ENCODE measurements at places on chromosomes 11 and 22.

DNA sequence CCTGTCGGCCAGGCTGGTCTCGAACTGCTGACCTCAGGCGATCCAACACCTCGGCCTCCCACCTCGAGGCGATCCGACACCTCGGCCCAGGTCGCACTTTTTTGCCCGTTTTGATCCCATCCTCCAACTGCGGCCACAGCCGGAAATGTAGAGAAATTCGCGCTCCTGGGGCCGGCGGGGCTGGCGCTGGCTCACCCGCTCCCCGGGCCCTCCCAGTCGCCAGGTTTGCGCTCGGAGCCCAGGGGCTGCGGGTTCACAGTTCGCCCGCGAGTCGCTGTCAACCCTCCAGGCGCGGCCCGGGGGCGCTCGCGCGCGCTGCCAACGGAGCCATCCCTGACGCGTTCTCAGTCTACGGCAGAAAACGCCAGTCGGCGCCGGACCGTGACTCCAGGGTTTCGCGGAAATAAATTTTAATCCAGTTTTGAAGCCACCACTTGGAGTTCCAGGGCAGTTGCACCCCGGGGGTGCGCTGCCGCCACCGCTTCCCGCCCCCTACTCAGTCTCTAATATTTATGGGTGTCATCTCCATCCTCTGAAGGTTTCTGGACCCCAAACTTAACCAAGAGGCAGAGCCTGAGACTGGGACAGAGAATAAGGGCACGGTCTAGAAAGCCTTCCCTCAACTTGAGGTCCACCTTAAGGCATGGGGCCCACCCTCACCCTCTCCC lies 1.5 kb upstream of the KLHDC7B start:
- no peak for DNase-seq

- no peak for DNase-seq
Measured at GRCh38 chr22:39433476-39434242, 23.2 kb upstream of the MGAT3 start.

DNA sequence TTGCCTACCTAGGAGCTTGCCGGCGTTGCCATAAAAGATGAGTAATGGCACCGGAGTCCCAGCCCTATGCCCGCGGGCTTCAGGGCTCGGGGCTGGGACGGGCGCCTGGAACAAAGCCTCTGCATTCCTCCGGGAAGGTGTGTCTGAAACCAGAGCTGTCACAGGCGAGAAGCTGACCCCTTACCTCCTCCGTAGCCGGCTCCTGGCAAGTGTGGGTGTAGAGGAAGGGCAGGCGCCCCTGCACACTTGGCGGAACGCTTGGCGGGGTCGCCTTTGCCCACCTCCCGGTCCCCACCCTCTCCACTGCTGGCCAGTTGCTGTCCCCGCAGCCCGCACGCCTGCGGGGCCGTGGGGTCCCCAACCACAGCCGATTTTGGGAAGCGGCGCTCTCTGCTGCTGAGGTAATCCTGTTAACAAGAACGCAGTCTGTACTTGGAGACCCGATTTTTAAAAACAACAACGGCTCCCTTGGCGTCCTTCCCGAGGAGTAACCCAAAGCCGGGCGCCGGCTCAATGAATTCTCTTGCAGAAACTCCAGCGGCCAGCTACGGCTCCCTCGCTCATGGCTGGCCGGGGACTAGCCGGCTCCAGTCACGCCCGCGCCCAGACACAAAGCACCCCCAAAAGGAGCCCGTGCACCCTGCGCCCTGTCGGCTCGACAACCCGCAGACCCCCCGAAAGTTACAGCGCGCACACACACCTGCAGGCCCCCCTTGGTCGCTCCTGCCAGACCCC lies 89.2 kb downstream of the PLEKHA7 start:
- peak; percentile 96 for DNase-seq

DNA sequence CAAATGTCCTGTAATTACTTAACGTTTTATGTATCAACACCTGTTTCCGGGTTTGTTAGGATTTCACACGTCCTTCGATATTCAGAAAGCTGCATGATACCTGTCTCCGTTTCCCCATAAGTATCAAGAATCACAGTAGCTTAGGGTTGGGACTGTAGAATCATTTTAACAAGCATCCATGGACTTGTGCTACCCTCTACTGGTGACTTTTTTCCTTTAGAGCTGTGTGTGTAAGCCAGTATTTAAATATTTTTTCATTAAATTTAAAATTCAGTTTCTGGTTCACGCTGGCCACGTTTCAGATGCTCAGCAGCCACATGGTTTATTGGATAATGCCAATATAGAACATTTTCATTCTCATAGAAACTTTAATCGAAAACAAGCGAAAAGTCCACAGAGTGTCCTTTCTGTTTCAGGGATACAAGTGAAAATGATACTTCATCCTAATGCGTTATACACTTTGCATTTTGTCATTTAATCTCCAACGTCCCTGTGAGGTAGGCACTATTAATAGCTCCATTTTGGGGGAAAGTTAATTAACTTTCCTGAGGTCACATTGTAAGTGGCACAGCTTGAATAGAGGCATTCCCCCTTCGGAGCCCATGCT lies 61.5 kb upstream of the SLC25A18 start:
- no peak for DNase-seq

DNA sequence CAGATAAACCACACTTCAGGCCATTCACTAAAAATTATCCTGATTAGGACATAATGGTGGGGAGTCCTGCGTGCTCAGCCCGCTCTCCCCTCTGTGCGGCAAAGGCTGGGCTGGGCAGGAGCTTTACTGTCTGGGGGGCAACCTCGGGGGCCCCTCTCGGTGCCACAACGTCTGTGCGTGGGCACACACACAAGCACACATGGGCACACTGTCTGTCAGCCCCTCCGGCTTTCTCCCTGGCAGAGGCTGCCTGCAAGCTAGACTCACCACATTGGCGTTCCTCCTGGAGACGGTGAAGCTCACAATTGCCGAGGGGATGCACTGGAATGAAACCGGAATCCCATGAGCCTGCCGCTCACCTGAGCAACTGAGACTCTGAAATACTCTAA lies 5.2 kb downstream of the MLC1 start:
- no peak for DNase-seq

- no peak for DNase-seq
Measured at GRCh38 chr11:82523141-82523540, 210.5 kb downstream of the FAM181B start.

DNA sequence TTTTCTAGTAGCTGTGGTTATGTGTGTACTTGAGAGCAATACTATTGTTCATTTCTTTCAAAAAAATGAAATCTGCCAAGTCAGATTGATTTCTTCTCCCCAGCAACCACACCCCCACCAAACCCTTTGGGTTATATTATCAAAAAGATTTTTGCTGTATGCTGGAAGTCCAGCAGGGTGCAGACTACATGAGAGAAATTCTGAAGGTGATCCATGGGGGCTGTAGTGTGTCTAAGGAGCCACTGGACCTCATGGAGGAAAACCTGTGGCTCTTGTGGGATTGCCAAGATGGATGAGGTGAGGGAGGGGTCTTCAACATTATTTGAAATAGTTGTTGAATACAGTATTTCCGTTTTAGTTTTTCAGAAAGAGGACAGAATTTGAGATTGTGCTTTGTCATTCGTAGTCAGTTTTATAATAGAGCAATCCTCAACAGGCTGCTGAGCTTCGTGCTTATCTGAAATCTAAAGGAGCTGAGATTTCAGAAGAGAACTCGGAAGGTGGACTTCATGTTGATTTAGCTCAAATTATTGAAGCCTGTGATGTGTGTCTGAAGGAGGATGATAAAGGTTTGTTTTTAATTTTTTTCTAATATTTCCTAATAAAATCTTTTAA lies 3.1 kb downstream of the EIF3M start:
- DNase-seq, result peak; percentile 39

- DNase-seq, result peak; percentile 63
Measured at GRCh38 chr22:19448076-19448607, 631 bp upstream of the C22orf39 start.

GRCh38 chr11:18010121-18010670 lies 2.7 kb downstream of the SERGEF start:
- DNase-seq, result no peak

GRCh38 chr11:117950993-117951961 lies 22.1 kb upstream of the TMPRSS13 start:
- no peak for DNase-seq

DNA sequence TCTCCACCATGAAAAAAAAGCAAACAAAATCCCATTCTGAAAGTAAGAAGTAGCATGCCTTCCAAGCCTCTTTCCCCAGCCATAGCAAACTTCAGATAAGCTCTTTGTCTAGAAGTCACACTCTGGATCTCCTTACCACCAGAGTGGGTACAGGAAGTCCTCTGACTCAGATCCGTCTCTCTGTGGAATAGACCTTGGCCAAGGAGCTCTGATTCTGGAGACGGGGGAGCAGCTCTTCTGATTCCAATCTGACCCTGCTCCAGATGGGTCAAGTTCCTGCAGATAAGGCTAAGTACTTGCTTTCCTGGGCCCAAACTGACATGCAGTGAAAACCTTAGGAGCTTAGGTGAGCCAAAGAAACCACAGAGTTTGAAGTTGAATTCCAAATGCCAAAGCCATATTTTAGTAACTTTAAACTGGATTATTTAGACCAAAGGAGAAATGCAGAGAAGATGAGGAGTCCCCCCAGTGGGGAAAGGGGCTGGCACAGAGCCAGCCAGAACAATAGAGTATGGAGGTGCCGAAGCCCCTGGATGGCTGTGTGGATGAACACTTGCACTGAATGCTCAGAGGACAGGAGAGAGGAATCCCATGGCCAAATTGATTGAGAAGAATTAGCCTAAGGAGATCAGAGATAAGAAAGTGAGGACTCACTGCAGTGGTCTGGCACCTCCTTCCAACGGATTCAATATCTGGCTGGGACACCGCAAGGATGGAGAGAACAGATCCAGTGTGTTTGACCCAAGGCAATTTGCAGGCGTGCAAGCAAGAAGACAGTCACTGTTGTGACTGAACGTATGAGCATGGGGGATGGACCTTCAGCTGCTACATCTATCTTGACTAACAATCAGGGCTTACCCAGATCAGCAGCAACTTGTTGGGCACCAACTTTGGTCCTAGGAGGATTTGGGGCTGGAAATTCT lies 54.9 kb downstream of the ENDOD1 start:
- no peak for DNase-seq

DNA sequence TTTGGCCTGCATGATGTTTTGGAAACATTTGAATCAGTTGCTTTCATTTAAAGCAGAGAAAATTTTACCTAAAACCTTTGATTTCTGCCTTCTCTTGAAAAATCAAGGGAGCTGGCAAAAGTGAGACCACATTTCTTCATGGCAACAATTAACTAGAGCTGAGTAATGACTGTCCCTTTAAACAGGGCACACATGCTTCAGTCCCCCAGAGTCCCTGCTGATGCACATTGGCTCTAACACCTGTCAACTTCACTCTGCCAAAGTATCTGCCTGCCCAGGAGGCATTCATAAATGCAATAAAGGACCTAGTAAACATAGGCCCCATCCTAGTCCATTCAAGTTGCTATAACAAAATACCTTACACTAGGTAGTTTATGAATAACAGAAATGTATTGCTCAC lies 87.1 kb upstream of the LDLRAD3 start:
- DNase-seq, result no peak

- no peak for DNase-seq
Measured at GRCh38 chr11:31415435-31415834, 45.8 kb downstream of the DNAJC24 start.

GRCh38 chr11:128776069-128776423 lies 82.2 kb downstream of the FLI1 start:
- no peak for DNase-seq

DNA sequence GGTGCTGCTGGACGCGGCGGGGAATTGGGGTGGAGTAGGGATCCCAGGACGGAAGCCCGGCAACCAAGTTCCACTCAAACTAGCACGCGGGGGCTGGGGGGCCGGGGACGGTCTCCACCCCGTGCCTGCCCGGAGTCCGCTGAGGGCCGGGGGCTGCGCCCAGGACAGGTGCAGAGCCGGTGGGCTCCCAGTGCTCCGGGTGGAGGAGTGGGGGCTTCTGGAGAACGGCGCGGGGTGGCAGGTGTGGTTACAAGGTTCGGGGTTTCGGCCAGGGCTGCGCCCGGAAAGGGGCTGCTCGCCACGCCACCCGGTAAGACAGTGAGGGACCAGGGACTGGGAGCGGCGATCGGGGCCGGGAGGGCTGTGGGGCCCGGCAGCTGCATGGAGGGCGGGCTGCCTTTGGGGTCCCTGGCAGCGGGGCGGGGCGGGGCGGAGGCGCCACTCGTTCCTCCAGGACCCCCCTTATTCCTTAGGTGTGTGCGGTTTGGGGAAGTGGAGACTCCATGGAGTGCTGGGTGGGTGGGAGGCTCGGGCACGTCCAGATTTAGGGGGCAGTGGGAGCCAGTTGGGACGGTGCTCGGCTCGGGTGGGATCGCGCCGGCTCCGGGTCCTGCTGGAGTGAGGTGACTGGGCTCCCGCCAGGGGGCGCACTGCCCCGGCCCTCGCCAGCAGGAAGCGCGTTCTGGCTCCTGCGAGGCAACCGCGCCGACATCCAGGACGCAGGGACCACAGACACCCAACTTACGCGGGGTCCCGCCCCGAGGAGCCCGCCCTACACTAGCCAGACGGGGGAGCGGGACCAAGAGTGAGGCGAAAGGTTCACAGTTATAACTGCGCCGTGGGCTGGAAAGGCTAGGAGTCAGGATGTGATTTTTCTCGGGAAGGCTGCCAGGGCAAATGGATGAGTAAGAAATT lies 868 bp downstream of the TSPAN18 start:
- peak; percentile 83 for DNase-seq

DNA sequence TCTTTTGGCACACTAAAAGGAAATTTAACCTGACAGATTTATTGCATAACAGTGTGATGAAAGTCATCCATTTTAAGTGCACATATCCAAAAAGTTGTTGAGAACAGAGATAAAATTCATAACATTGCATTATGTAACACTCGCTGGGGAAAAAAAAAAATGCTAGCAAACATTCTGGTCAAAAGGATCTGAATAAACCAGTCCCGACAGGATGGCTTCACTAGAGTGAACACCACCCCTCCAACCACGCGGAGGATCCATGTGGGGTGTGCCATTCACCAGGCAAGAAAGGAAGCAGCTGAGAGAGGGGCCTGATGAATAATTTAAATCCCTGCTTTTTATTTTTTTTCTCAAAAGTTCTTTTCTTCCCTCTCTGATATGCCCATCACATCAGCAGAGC lies 258.7 kb downstream of the DCDC1 start:
- no peak for DNase-seq

GRCh38 chr11:2870460-2870859 lies 15.1 kb downstream of the CDKN1C start:
- no peak for DNase-seq

DNA sequence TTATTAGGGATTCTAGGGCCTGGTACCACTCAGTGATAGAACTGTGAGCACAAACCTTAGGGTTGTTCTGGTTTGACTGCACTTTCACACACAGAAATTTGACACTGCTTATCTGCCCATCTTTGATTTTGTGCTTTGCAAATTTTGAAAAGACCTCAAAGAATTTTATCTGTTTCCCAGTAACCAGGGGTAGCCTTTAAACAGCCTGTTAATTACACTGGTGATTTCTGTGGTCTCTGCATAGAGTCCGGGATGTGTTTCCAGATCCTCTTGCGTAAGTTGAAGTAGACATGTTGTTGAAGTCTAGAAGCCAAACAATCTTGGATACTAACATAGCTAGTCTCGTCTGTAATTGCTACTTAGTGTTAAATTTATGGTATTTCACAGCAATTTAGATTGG lies 75.3 kb downstream of the C22orf31 start:
- DNase-seq, result peak; percentile 44

GRCh38 chr11:109815500-109816150 lies 277.6 kb upstream of the ZC3H12C start:
- no peak for DNase-seq

- no peak for DNase-seq
Measured at GRCh38 chr11:11572386-11572785, 49.4 kb downstream of the GALNT18 start.

- DNase-seq, result no peak
Measured at GRCh38 chr11:112025707-112026106, 499 bp downstream of the DLAT start.

- DNase-seq, result peak; percentile 28
Measured at GRCh38 chr22:42719656-42720262, 911 bp downstream of the A4GALT start.
